NAMALWA (cell line): ENCODE measurements at places on chromosomes 11 and 22.

GRCh38 chr22:29369460-29369859 lies 18.9 kb downstream of the AP1B1 start:
- no peak for DNase-seq

- peak; percentile 93 for DNase-seq
Measured at GRCh38 chr22:31080848-31081649, at the start of gene SMTN. TSS of gene SMTN (plus strand) at chr22:31081318. CDS start at chr22:31083259, 1,941 bp downstream.

GRCh38 chr11:106288822-106289387 lies 211.4 kb downstream of the AASDHPPT start:
- no peak for DNase-seq

DNA sequence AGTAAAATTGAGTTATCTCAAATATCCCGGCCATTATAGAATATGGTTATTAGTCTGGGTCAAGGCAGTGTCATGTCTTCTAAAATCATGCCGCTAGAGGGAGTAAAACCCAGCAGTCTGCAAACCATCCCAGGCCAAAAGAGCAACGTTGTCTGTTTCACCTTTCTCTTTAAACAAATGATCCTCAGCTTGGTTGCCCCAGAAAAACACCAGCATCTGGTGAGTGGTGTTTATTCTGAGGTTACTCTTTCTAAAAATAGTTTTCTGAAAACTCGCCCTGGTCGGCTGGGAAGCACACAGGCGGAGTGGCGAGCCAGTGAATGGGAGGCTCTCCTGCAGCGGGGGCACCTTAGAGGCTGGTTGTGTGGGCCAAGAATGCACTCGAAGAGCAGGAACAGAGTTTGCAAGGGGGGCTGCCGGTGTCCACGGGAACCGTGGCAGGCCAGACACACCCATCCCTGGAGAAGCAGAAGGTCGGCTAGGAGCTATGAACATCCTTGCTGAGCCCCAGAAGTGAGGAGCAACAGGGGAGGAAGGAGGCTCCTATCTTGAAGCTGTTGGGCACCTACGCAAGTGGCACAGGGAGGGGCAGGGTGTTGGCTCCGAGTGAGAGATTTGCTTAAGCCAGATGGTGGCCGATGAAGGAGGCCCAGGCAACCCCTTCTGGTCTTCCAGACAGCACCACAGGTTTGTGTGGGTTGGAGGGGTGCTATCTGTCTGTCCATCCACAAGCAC lies 297.1 kb downstream of the ETS1 start:
- DNase-seq: peak; percentile 95

- no peak for DNase-seq
Measured at GRCh38 chr11:87739261-87739660, 436.0 kb downstream of the RAB38 start.

- DNase-seq: no peak
Measured at GRCh38 chr11:122661182-122661945, 5.8 kb downstream of the UBASH3B start.

GRCh38 chr11:84747871-84748270 lies 879.3 kb downstream of the DLG2 start:
- peak; percentile 91 for DNase-seq

- DNase-seq: no peak
Measured at GRCh38 chr11:96144553-96144952, 198.4 kb downstream of the MAML2 start.

- DNase-seq: no peak
Measured at GRCh38 chr11:28476049-28476448, 367.9 kb downstream of the METTL15 start.

- no peak for DNase-seq
Measured at GRCh38 chr11:108858622-108859021, 193.8 kb downstream of the DDX10 start.

DNA sequence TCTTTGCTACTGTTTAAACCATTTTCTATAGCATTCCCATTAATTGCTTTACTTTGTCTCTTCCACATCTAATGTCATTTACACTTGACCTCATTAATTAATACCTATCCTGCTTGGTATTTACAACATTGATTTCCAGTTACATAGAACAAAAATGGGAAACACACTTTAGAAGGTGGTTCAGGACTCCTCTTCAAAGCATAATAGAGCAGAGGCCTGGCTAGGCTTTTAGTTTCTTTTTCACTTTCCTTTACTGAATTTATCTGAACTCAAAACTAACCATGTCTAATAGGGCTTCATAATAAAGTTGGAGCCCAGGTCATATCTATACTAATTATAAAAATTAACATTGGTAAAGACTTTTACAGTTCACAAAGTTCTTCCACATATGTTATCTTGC lies 648.0 kb upstream of the KIRREL3 start:
- no peak for DNase-seq

DNA sequence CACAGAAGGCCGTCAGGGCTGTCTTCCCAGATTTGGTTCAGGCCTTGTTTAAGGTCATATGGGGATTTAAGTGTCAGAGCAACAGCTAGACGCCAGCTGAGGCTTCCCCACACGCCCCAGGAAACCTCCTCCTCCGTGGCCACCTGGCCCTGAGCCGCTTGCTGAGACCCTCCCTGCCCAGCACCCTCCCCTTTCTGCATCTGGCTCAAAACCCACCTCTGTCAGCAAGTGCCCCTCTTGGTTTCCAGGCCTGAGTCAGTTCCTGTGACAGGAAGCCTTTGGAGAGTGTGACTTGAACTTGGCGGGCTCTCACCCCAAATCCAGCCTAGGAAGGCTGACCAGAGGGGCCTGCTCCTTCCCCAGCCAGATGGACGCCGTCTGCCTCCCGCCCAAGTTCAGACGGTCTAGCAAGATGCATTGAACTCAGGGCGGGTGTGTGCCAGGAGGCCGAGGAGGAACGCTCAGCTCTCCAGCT lies 561 bp downstream of the FXYD2 start:
- no peak for DNase-seq

- DNase-seq: no peak
Measured at GRCh38 chr22:32803020-32803737, 1.7 kb downstream of the TIMP3 start.

DNA sequence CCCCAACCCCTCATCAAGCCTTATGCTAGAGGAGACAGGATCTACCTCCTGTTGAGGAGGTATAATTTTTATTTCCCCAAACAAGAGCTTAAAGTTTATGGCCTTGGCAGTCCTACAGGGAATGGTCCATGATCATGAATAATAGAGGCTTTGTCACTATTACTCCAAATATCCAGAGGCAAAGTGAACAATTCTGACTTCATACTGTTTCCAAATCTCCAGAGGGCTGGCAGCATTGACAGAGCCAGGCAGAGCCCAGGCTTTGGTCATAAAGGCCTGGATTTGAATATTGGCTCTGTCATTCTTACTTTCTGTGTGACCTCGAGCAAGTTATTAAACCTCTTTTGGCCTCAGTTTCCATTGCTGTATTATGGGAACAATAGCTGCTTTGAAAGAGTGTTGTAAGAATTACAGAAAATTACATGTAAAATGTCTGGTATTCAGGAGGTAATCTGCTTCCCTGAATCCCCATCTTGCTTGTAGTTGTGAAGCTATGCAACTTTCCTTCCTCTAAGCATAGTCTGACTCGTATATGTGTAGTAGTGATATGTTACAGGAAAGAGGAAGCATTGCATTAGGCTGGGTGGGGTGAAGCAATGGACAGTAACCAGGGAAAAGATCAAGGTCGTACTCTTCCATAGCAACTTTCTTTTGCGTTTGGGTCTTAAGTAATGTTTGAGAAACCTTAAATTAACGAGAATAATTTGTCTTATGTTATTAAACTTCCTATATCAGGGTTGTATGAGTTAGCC lies 88.8 kb downstream of the CD44 start:
- no peak for DNase-seq

DNA sequence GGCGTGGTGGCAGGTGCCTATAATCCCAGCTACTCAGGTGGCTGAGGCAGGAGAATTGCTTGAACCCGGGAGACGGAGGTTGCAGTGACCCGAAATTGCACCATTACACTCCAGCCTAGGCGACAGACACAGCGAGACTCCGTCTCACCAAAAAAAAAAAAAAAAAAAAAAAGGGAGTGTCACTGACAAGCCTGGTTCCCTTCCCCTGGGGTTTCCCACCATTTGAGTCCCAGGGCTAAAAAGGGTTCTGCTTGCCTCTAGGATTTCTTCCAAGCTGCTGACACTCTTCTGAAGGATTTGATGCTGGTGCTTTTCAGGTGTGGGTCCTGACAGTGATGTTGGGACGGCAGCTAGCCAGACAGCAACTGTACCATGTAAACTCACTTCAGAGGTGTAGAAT lies 1.3 kb upstream of the CCDC88B start:
- no peak for DNase-seq

DNA sequence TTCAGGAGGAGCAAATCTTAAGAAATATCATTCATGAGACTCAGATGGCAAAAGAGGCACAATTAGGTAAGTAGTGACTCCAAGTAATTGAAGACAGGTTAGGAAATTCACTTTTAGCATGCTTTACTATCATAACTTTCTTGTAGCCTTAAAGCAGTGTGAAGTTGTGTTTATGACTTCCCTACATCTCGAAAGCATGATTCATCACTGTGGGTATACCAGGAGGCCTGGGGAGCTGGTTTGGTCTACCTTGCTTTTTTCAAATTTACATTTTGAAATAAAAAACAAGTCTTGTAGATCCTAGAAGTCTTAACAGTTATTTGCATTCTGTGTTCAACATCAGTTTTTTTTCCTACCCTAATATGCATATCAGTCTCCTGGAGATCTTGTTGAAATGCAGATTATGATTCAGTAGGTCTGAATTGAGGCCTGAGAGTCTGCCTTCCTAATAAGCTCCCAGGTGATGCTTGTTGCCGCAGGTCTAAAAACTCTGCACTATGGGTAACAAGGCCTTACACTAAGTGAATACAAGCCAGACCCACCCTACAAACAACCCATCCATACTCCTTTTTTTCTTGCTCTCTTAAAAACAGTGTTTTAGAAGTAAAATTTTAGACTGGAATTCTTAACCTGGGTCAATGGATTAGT lies 41.4 kb downstream of the TTC17 start:
- no peak for DNase-seq

DNA sequence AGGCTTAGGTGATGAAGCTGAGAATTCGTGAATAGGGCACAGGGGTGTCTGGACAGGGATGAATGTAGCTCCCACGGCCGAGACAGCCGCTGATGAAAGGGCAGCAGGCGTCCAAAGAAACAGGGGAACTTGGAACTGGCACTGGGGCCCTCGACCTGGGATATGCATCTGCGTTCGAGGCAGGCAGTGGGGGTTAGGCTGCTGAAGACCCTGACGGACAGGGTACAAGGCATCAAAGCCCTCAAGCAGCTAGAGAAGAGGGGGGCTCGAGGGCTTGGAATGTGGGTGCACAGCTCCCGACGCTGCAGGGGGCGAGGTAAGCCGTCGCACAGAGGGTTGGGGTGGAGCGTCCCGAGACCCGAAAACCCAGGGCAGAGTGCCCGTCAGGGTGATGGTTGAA lies 6.9 kb upstream of the SYT8 start:
- DNase-seq: no peak

- DNase-seq: no peak
Measured at GRCh38 chr11:11432621-11433319, 79.7 kb upstream of the CSNK2A3 start.

DNA sequence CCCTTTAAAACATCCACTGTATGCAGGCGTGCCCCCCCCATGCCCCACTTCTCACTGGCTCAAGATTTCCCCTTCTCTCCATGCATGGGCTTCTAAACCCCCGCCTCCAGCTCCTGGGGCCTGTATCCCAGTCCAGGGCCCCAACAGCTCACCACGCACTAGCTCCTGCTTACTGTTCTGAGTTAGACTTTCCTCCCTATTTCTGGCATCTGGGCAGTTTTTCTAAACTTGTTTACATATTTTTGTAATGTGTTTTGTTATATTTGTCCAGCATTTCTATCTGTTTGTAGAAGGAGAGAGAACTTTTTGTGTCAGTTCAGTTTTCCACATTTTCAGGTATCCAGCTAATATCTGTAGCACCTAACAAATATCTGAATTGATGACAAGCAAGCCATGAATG lies 178.5 kb downstream of the SPON1 start:
- DNase-seq: no peak

DNA sequence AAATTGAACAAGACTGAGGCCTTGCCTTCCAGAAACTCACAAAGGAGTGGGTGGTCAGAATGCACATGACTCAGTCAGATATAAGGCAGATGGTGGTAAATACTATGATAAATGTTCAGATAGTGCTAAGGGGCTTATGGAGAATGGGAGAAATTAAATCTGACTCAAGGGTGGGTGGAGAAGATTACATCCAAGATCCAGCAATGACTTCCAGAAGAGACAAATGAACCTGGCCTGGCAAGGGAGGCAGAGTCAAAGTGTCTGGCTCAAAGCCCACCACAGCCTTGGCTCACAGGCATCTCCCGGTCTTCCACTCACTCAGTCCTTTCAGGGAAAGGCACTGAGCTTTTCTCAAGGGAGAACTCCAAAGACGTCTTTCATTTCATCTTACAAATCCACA lies 6.1 kb upstream of the ZBTB16 start:
- no peak for DNase-seq

DNA sequence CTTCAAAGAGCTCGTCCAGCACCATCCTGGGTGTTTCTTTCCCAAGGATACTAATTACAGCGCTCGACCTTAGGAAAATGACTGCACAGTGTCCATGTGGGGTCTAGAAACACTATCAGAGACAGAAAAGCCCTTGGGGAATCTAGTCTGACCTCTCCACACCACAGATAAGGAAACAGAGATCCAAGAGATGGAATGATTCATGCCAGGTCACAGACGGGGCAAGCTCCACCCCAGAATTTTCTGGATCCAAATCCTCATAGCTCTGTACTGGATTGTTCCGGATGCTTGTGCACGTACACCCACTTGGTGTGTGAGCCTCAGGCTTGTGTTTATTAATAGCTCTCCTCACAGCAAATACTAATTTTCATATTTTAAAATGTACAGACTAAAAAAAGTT lies 11.3 kb downstream of the ABTB2 start:
- DNase-seq: no peak

DNA sequence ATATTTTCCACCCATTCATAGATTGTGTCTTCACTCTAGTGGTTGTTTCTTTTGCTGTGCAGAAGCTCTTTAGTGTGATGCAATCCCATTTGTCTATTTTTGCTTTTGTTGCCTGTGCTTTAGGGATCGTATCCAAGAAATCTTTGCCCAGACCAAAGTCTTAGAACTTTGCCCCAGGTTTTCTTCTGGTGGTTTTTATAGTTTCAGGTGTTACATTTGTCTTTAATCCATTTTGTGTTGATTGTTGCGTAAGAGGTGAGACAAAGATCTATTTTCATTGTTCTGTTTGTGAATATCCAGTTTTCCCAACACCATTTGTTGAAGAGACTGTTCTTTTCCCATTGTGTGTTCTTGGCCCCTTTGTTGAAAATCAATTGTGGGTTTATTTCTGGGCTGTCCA lies 6.4 kb downstream of the IL10RA start:
- DNase-seq: no peak

- no peak for DNase-seq
Measured at GRCh38 chr22:32532820-32533128, 58.2 kb downstream of the FBXO7 start.

- peak; percentile 27 for DNase-seq
Measured at GRCh38 chr22:41908411-41909309, 6.2 kb downstream of the SHISA8 start.

DNA sequence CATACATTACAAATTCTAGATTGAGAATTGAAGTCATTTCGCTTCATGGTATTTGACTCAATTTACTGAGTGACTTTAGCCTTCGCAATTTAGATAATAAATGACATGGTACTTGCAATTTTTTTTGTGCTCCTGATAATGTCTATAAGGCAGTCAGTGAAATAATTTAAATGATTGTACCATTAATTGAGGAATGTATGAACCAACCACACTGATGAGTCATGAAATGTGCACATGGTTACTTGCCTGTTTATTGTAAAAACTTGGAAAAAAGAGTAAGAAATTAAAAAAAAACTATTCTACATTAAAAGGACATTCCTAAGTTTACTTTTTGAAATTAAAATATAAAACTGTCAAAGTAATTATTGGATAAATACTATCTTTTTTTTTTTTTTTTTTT lies 43.3 kb downstream of the DNAJC24 start:
- no peak for DNase-seq

- no peak for DNase-seq
Measured at GRCh38 chr11:36588099-36588498, 6.2 kb upstream of the IFTAP start.
